ENCODE measurements at places on chromosomes 16 and 17.

DNA sequence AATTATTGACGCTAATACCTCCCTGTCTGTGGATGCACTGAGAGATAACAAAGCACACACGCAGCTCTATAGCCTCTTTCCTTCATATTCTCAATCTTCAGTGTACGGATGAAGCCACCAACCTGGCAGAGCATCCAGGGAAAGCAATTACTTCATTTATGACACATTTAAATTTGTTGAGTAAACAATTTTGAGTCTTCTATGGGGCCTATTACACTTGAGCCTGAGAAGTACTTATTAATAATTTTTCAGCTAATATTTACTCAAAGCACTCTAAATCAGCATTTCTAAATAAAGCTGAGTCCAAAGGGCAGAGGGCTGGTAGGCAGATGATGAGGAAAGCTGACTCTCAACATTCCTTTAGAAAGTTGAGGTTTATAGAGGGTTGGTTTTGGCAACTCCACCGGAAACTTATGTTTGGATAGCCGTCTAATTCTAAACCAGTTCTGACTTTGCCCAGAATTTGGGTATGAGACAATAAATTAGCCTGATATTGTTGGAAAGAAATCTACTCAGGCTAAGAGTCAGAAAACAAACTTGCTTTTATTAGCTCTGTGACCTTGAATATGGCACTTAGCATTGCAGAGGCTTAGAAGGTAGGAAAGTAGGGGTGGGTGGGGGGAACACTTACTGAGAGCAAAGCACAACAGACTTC lies 643.5 kb downstream of the CDH11 start:
- no peak for DNase-seq

GRCh38 chr16:9159839-9160550 lies 68.6 kb downstream of the HAPSTR1 start:
- peak; percentile 48 for DNase-seq

- no peak for DNase-seq
Observed at GRCh38 chr17:77899498-77899897, 59.0 kb upstream of the TNRC6C start.

- DNase-seq = no peak
Observed at GRCh38 chr16:52874042-52874441, 178.7 kb downstream of the CHD9NB start.

DNA sequence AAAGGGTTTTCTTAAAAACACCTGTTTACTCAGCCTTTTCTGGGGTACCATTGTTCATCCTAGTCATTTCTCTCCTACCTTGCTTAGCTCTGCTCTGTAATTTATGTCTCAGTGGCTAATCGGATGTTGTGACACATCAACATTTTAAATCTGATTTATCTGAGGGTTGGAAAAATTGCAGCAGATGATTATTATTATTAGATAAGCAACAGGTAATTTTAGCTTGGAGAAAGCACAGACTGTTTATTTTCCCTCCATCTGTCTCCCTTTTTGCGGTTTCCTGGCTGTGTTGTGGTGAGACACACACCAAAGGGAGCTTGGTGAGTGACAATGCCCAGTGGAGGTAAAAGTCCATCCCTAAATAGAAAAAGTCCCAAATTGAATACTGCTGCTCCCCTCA lies 389.9 kb downstream of the UTP18 start:
- no peak for DNase-seq

DNA sequence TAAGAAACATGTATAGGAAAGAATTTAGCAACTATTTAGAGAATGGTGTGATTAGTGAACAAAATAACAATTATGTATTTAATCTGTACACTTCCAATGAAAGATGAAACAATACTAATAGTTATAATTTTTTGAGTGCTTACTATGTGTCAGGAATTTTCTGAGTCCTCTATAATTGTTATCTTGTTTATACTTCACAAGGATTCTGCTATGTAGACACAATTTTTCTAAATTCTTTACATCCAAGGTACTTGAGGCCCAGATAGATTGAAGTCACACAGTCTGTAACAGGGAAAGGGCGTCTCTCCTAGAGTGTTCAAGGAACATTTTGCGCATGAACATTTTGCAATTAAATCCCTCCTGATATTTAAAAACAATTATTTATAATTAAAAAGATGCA lies 1.1 kb upstream of the KRTAP4-12 start:
- DNase-seq = no peak

DNA sequence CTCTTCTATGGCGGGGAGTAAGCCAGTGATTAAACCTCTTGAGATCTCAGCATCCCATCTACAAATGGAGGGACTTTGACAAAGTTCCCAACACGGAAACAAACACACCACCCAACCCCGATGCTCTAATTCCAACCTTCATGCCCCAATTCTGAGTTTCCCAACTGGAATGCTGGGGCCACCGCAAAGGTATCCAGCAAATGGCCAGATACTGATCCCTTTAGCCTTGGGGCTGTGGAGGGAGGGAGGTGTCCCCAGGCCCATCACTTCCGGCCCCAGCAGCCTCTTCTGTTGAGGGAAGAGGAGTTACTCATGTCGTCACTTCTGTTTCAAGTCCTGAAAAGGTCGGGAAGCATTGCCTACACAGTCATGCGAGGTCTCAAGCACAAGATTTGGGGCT lies 154.8 kb upstream of the RPH3AL start:
- no peak for DNase-seq

GRCh38 chr17:48262982-48263730 lies 155.6 kb downstream of the SNX11 start:
- peak; percentile 24 for DNase-seq

DNA sequence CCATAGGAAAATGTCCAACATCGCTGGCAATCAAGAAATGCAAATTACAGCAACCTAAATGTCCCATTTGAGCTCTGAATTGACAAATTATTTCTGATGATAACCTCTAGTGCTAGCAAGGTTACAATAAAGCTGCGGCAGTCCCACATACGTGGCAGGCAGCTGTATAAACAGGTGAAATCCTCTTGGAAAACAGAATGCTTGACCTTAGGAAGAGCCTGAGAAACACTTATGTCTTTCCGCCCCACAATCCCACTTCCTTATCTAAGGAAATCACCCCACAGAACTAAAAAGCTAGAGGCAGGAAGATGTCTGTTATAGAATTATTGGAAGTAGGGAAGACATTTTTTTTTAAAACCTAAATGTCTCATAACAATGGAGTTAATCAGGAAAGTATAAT lies 154.3 kb downstream of the KATNIP start:
- DNase-seq = no peak

DNA sequence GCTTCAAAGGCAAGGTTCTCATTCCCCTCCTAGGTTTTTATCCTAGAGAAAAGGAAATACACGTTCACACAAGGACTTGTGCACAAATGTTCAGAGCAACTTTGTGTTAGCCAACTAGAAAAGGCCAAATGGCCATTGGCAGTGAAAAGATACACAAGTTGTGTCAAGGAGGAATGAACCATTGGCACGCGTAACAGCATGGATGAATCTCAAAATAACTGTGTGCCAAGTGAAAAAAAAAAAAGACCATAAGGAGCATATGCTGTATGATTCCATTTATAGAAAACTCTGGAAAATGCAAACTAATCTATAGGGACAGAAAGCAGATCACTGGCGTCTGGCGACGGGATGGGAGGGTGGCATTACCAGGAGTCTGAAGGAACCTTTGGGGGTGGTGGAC lies 333.8 kb downstream of the SNX29 start:
- no peak for DNase-seq

GRCh38 chr17:41176744-41177387 lies 1.2 kb downstream of the KRTAP4-2 start:
- no peak for DNase-seq

- DNase-seq = no peak
Observed at GRCh38 chr17:20264996-20265395, 202.3 kb downstream of the LGALS9B start.

GRCh38 chr17:73011016-73011486 lies 81.4 kb downstream of the SLC39A11 start:
- DNase-seq = peak; percentile 76

- DNase-seq = no peak
Observed at GRCh38 chr16:88646345-88647034, 4.4 kb downstream of the CYBA start.

GRCh38 chr16:28261942-28262341 lies 30.4 kb upstream of the SBK1 start:
- no peak for DNase-seq

DNA sequence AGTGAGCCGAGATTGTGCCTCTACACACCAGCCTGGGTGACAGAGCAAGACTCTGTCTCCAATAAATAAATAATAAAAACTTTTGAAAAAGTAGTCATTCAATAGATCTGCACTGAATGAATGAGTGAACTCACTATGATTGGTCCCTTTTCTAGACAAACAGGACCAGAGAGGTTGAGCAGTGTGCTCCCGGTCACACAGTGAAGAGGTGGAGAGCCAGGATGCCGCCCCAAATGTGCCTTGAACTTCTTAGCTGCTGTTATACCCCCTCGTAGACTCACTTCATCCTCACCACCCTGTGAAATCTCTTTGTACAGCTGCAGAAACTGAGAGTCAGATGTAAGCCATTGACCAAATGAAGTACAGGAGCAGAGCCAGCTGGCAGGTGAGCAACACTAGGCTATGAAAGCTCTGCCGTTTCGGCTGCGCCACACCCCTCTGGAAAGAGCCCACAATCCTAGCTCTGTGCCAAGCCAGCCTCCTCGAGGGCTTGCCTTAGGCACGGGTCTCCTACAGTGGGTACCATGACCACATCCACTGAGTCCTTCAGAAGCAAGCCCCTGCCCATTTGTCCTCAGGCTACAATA lies 7.8 kb upstream of the KIAA0513 start:
- no peak for DNase-seq

GRCh38 chr16:88298181-88298832 lies 84.5 kb upstream of the ZNF469 start:
- no peak for DNase-seq

DNA sequence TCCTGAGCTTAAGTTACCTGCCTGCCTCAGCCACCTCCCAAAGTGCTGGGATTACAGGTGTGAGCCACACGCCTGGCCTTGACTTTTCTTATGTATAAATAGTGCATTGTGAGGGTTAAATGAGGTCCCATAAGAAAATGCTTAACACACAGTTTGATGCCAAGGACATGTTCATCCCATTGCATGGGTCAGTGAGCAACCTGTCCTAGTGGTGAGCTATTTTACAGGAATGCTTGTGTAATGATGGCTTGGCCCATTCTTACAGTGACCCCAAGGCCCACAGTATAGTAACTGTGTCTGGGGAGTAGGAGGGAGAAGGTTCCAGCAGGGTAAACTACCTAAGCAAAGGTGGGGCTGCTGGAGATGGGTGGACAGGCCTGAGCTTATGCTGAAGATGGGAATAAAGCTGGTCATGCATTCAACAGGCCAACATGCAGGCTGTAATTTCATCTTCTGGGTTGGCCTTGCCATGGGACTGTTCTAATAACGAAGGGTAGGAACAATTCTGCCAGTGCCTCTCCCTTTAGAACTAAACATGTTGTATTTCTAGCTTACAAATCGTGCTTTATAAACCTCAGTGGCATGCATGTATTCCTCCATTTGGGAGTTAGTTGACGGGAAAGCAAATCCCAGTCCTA lies 6.2 kb downstream of the ACSF2 start:
- DNase-seq = no peak

- no peak for DNase-seq
Observed at GRCh38 chr16:85005285-85006069, 5.9 kb downstream of the ZDHHC7 start.

DNA sequence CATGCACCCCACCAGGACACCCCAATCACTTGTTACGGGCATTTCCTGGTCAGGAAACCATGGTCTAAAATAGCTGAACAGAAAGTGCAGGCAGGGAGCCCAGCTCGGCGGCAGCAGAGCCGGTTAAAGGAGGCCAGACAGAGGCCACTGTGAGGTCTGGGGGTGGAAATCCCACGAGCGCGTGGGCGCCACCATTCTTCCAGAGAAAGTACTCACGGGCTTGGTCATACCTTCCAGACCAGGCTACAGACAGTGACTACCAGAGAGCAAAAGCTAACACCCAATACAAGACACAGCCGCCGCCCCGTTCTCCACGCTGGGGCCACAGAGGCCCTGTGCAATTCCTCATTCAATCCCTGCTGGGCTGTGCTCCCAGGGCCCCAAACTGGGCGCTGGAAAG lies 11.9 kb downstream of the CEP131 start:
- no peak for DNase-seq

DNA sequence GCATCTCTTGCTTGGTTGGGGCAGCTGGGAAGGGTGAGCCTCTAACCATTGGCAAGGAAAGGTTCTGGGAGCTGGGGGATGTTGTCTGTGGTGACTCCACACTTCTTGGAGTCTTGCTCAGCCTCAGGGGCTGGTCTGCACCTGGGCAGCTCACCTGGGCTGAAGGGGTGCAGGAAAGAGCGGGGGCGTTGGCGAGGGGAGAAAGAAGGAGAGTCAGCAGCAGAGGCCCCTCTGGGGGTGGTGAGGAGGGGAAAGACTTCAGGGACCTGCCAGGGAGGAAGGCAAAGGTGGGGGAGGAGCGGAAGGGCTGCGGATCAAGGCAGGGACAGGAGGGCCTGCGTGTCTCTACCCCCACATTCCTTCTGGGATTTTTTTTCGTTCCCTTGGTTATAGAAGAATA lies 47.7 kb downstream of the CCDC42 start:
- DNase-seq = no peak

GRCh38 chr16:16176328-16176727 lies 47.0 kb downstream of the ABCC6 start:
- DNase-seq = no peak

DNA sequence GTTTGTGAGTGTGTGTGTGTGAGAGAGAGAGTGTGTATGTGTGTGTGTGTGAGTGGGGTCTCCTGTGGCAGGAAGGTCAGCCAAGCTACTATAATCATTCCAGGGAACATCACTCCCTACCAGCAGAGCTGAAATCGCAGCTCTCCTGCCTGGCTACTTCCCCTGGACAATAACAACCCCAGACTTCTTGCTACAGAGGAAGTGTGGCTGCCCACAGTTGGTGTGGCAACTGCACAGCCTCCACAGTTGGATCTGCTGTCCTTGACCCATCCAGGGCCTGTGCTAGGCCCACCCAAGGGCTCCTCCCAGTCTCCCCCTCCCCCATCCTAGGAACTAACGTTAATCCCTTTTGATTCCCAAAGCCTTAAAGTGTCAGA lies 1.5 kb downstream of the SLC13A5 start:
- DNase-seq = no peak

DNA sequence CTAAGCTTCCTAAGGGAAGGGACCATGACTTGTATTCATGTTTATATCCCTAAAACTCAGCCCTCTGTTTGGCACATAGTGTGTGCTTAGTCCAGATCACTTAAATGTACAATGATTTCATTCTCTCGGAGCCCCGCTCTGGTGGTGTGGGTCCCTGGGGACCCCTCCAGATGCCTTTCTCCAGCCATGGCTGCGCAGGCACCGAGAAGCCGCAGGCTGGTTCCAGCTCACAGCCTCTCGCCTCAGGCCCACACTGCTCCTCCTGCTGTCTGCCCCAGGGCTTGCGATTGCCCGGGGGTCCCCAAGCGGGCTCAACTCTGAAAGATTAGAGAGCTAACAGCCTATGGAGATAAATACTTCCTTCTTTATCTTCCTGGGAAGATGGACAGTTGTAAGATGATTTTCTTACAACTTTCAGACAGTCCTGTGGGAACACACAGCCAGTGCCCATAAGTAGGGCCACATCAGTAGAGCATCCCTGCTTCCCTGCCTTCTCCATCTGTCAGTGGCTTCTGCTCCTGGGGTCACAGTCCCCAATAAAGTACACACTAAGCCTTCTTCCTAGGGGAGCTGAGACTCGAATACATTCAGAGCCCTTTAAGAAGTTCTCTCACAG lies 66.2 kb downstream of the CENPV start:
- peak; percentile 41 for DNase-seq
